Stimulated activated CD4-positive, alpha-beta T cell treated with anti-CD3 and anti-CD28 coated beads, Interleukin-15, amount 100 ng/mL, for 48 hours (primary cell): ENCODE measurements at places on chromosomes 7 and 10.

DNA sequence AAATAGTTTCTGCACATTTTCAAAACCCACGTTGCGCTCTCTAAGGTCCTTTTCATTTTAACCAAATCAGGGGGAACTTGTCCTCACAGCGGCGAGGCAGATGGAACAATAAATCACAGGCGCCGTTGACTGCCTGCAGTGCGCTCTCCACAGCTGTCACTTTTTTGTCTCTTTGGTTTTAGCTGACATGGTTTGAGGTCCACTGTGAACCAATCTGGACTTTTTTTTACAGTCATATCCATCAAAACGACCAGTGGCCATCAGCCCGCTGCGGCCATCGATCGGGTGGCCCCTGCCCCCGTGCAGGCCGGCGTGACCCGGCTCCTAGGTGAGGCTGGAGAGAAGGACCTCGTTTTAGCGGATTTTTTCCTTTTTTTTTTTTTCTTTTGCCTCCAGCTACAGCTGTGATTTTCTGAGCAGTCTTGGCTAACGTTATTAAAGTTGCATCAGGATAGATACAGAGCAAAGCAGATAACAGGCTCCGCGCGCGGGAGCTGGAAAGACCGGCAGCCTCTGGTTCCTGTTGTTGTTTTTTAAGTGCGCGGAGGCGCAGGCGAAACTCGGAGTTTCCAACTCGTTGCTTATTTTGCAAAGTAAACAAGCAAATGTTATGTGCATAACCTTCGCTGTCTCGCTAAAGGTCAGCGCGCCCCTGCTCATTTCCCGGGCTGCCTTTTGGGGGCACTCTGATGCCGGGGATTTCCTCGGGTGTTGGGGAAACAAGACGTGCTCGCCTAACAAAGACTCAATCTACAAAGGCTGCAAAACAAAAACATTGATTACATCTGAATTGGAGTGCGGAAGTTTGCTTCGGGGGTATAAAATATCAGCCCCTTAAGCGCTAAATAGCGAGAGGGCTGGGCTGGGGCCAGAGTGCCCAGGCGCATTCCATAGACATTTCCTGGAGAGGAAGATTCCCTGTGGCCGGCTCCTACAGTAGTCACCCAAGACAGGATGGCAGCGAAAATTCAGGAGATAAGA lies 414.8 kb upstream of the MKI67 start:
- no peak for DNase-seq

DNA sequence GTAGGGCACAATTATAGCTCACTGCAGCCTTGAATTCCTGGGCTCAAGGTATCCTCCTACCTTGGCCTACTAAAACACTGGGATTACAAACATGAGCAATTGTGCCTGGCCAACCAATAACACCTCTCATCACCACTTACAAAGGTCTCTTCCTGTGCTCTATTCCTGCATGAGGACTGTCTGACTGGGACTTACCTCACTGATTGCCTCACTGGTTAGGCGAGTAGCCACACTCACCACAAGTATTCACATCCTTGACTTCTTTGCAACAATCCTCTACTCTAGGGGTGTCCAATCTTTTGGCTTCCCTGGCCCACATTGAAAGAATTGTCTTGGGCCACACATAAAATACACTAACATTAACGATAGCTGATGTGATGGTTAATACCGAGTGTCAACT lies 22.6 kb upstream of the PDIA4 start:
- DNase-seq: no peak

- no peak for DNase-seq
Measured at GRCh38 chr10:122112625-122113160, 123.7 kb downstream of the TACC2 start.

DNA sequence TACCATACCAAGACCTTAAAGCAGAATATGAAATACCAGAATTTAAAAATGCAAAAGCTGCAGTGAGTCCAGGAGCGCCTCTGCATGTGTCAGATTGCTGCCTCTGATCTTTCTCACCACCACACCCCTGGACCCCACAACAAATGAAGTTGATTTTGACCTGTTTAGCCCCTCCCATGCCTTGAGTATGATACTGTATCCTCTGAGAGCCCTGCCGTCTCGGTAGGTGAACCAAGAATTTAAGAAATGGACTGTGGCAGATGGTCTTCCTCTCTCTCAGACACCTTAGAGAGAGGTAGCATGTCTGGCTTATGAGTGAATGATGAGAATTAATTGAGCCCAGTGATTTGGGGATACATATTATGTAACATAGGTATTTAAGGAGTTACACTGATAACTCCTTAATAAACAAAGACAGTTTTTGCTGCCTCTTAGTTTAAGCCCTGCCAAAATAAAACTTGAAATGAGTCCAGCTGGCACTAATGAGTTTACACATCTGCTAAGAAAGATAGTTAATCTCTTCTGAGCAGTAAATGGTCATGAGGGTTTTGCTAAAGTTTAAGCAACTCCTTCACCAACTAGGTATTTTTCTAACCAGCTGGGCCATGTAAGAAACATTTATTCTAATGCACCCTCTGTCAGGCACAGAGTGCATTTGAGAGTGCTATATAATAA lies 4.5 kb upstream of the TFPI2 start:
- DNase-seq: no peak

GRCh38 chr7:128812514-128813168 lies 17.6 kb upstream of the FLNC start:
- DNase-seq: no peak

- peak; percentile 65 for DNase-seq
Measured at GRCh38 chr10:124688889-124689670, 55.1 kb downstream of the FAM53B start.

- DNase-seq: no peak
Measured at GRCh38 chr10:46062723-46063428, 16.8 kb upstream of the MSMB start.

GRCh38 chr10:106795619-106796018 lies 368.9 kb downstream of the SORCS1 start:
- DNase-seq: no peak

DNA sequence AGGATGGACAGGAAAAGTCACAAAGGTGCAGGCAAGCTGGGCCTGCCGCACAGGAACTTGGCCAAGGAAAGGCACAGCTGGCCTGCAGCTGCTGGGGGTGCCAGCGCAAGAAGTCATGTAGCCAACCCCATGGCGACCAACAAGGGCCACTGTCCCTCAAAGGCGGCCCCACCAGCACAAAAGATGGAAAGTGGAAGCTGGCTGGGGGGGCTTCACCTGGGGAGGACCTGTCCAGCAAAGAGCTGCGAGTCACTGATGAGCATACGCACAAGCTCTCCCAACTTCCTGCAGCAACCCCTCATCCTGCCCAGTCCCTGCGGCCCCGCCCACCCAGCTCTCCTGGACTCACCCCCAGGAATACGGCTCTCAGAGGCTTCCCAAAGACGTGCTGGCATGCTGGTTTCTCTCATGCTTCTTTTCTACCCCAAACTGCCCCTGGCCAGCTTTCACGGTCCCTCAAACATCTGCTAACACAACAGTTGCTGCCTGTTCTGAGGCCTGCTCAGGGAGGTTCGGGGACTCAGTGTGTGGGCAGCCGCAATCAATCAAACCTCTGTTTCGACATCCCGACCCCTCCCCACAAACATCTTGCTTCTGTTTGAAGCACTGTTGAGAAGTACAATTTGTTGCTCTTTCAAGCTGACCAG lies 67.6 kb downstream of the FAM53B start:
- DNase-seq: no peak

DNA sequence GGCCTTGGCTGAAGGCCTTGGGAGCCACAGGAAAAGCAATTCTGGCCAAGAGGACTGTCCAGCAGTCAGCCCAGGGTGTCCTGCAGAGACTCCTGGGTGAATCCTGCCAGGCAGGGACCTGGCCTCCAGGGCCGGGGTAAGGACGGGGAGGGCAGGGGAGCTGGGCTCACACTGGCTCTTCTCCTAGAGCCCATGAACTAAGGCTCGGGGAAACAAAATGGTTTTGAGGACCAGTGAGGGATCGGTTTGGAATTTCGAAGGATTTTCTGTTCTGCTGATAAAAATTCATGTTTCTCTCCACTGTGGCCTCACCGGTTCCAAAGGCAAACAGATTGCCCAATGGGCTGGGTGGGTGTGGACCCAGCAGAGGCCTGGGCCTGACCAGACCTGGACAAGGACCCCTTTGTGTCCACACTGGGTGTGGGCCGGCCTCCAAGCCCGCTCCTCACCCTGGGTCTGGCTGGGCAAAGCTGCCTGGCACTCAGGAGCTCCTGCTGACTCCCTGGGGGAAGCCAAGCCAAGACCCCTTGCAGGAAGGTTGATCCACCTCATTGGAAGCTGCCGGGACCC lies 27.3 kb downstream of the FAM20C start:
- DNase-seq: no peak

DNA sequence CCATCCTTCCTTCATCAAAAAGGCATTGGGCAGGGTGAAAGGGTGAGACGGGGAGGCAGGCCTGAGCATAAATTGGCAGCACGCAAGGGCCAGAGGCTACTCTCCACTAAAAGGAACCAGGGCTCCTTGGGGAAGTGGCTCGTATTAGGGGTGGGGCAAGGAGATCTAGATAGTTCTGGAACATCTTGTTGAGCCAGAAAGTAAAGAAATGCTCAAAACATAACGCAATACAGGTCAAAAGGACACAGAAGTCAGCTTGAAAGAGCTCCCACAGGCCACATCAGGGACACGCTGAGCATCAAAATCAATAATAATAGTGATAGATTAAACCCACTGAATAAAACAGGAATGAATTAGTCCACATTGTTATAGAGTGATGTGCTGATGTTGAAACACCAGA lies 203.1 kb downstream of the ELMO1 start:
- DNase-seq: no peak

DNA sequence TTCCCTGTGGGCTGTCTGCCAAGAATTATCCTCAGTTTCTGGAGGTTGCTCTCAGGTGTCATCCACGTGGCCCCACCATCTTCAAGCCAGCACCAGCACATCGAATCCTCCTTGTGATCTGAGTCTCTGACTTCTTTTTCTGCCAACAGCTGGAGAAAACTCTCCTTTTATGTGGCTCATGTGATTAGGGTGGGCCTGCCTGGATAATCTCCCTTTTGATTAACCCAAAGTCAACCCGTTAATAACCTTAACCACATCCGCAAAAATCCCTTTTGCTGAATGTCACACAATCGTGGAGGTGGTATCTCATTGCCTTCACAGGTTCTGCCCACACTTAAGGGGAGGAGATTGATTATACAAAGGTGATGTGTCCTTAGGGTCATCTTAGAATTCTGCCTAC lies 73.8 kb downstream of the LRGUK start:
- no peak for DNase-seq

GRCh38 chr10:23158370-23158769 lies 33.7 kb upstream of the PTF1A start:
- DNase-seq: no peak

DNA sequence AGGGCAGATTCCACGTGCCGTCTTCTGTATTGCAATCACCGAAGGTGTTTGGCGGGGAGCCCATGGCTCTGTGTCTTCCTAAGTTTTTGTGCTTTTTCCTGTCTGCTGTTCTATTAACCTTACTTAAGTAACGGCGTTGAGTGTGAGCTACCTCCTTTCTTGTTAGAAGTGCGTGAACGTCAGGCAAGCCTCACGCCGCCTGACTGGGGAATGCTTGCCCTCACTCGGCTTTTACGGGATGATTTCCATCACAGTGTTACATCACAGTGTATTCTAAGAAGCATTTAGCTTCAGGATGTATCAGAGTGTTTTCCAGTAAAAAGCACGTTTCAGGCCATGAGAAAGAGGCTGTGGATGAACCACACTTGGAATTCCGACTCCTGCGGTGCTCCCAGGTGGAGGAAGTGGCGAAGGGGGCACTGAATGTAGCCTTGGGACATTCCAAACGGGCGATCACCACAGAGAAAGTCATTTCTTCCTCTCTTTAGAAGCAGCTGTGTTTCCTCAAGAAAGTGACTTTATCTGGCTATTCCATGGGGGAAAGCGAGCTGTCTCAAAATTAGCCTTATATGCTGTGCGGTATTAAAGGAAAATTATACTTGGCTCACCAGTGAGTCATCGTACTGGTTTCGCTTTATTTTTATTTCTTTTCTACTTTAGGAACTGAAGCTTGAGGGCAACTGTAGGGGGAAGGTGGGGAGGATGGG lies 290.7 kb downstream of the KLF6 start:
- no peak for DNase-seq

DNA sequence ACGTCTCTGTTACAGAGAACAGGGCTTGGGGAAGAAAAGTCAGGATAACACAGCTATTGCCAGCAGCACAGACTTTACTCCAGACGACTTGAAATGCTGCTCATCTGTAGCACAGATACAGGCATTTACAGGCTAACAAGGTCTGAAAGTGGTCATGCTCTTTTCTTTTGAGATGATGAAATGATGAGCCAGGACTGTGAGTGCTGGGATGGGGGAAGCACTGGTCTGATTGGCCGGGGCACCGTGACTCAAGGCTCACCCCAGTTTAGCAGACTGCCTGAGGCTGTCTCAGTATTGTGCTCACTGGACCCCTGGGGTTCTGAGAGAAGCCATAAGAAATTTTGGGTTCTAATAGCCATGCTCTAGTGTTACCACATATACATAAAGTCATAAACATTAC lies 12.4 kb downstream of the SMKR1 start:
- no peak for DNase-seq

DNA sequence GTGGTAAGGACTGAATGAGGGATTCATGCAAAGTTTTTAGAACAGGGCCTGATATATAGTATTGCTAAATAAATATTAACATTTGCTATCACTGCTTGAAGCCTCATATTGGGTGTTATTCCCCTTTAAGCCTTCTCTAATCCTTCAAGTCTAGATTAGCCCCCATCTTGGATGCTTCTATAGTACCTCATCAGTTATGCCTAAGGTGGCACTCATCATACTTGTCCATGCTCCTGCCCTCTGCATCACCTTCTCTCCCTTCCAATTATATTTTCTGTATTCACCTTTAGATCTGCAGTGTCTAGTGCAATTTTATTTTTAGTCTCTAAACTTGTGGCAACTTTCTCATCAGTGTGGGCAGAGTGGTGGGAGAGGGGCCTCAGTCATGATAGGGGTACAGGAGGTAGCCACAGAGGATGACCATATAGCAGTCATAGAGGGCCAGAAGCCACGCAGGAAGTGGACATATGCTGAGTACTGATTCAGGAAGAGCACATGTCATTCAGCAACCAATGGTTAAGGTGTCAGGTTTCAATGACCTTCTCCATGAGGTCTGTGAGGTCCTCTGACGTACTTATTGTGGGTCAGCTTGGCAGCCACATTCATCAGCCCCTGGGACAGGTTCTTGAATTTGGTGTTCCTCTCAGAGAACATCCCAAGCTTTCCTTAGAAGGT lies 2.5 kb downstream of the ENTPD1 start:
- no peak for DNase-seq

- no peak for DNase-seq
Measured at GRCh38 chr7:150631084-150631826, 930 bp downstream of the GIMAP6 start.

DNA sequence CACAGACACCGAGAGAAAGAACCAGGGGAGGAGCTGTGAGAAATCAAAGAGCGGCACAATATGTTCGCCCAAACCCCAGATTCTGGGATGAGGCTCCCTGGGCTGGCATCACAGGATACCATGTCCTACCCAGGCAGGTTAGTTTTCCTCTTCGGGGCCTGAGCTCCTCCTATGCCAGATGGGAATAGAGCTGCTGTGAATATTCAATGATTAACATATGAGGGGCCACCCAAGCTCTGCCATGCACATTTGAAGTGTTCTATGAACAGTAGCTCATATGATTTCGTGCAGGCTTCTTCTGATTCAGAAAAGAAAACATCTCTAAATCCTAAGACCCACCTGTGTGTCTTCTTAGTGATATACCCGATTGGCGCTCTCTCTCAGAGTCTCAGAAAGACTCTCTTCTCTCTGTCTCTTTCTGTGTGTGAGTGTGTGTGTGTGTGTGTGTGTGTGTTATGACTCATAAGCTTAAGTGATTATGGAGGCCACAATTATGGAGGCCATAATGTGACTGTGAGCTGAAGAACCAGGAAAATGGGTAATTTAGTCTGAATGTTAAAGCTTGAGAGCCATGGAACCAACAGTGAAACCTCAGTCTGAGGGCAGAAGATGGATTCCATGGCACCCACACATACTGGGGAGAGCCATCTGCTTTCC lies 220.5 kb downstream of the KLF6 start:
- no peak for DNase-seq
